NCI-H187 treated with DMSO at 0.1 percent for 48 hours (cell line): ENCODE measurements at places on chromosomes 1 and 21.

DNA sequence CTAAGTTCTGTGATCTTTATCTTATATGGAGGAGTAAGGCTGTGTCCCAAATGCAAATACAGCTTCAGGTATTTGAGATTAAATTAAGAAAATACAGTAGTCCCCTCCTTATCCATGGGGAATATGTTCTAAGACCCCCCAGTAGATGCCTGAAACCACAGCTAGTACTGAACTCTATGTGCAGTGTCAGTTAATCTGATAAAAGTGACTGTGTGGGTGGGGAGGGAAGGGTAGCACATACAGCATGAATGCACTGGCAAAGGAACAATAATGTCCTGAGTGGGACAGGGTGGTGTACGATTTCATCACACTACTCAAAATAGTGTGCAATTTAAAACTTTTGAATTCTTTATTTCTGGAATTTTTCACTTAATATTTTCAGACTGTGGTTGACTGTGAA is 83.1 kb downstream of the HS2ST1 start:
- no peak for DNase-seq

DNA sequence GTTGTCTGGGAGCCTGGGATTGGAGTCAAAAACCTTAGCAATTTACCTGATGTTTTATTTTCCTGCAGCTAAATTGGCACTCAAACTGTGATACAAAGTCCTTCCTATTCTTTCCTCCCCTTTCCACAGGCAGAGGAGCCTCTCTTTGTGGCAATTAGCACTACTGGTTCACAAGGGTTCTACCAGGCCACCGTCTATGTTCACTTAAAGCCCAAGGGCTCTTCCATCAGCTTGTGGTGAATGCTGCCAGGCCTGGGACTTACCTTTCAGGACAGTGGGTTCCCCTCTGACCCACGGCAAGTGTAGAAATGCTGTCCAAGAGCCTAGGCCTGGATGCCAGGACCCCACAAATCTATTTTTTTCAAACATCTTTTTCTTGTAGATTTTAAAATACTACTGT is 251.9 kb upstream of the B3GALT2 start:
- no peak for DNase-seq

- DNase-seq = no peak
Observed at GRCh38 chr1:8042134-8042533, 16.0 kb upstream of the ERRFI1 start.

- no peak for DNase-seq
Observed at GRCh38 chr1:220521778-220522177, 6.2 kb upstream of the MARK1 start.

DNA sequence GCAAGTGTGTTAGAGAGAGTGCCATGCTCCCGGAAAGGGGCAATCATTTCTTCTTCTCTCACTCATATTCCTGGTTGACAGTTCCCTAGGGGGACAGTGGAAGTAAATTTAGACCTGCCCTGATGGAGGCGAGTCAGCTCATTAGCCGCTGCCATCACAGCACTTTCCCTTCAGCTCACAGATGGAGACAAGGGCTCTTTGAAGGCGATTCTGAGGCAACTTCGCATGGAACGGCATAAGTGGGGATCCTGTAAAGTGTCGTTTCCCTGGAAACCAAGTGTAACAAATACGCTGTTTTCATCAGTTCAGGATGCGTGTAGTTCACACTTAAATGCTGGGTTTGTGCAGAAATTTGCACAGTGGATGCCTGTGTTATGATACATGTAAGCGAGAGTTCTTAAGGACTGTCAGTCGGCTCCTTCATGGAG is 114.5 kb upstream of the TMPRSS15 start:
- no peak for DNase-seq

DNA sequence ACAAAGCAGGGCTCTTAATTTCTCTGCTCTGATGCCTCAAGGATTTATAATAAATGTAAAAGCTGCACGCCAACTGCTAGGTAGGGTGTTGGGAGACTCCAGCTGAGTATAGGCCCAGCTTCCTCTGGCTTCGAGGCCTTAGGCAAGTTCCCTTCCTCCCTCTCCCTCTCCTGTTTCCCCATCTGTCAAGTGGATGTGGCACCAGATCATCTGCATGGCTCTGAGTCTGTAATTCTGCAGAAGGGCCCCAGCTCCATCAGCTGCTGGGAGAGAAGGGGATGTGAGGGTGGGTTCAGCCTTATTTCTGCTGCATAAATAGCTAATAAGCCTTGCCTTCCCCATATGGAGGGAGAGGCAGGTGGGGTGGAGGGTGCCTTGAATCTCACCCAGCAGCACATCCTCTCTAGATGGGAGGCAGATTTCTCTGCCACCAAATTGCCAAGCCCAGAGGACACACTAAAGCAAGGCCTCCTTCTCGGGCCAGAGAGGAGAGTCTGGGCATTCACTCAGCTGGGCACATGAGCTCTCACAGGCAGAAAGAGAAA is 3.8 kb downstream of the TRIM62 start:
- DNase-seq = no peak

DNA sequence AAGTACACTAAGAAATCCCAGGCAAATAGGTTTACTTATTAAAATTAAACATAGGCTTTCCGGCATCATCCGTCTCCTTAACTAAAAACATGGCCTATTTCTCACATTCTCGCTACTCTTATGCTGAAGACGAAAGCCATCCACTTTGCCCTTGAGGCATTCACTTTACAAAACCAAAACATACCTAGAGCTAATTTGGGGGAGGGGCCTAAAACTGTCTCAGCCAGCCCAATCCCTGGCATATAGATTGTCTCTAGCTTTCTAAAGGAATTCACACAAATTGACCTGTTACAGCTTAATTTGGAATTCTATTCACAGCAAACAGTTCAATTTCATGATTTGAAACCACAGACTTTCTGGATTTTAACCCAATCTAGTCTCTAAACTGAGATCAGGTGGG is 34.8 kb downstream of the SLC35D1 start:
- no peak for DNase-seq

- no peak for DNase-seq
Observed at GRCh38 chr1:178086766-178087165, 7.1 kb upstream of the RASAL2 start.

DNA sequence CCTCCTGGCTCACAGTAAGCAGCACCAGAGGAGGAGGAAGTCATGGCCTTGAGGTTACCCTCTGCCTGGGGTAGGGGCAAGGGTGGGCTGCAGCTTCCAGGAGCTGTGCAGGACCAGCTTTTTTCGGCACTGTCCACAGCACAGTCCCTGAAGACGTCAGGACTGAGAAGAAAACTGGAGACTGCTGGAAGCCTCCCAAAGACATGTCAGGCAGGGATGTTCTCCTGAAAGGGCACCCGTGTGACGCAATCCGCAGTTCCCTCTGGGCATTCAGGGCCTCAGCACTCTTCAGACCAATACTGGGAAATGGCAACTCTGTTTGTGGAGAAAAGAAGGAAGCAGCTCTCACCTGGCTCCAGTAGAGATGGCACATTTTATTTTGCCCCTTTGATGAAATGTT is 64.8 kb upstream of the TENT5C start:
- no peak for DNase-seq

DNA sequence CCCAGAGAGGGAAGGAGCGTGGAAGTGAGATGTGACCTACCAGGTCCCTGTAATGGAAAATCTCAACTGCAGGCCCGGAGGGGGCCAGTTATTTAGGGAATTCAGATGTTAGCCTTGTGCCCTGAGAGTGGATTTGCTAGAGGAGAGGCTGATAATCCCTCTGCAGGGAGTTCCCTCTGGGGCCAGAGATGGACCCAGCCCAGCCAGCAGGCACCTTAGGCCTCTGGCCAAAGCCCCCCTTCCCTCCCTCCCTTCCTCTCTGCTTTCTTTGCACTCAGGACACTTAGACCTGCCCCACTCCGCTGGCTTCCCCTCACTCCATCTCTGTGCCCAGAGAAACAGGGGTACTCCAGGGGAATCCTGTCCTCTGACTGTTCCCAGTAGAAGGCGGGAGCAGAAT is 1.5 kb upstream of the ATP1A2 start:
- DNase-seq = no peak

DNA sequence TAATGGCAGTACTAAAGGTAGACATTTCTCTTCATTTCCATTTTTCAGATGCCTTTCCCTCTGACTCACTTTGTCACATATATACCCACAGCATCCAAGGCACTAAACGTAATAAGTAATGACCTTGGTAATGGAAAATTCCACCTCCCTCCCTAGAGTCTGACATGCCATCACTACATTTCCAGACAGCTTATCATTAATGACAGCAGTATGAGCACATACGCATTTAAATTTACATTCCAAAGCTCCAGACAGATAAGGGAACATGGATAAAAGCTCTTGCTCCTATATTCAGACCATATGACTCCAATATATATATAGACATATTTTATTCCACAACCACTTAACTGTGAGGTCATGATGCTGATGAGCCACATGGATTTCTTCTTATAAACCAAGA is 191.7 kb upstream of the GORAB start:
- DNase-seq = no peak

DNA sequence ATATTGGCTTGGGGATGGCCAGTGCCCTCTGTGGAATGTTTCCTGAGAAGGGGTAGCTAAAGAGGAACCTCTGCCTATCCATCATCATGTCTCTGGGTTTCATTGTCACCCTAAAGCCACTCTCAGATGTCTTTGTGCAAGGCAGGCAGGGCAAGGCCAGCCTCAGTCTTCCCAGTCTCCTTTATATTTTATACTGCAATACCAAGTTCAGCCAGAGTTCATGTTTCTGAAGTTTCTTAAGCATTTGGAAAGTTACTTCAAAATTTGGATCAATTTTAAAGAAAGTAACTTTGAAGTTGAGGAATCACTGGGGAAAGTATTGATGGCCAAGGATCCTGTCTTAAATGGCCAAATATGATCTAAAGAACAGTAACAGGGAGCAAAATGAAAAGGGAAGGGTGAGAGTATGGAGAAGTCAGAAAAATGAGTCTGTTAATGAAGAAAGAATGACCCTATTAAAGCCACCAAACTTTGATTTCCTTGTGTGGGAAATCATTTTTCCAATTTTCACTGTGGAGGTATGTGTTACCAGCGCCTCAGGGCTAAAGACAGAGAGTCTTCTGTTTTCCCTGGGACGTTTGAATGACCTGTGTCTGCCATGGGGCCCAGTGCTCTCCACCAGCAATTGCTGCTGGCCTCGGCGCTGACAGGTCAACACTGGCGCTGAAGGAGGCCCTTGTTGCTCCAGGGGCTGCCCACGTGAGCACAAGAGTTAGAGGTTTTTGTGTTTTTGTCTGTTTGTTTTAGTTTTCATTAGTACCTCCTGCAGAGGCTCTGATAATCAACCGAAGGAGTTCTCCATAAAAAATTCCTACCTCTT is 93.9 kb downstream of the ATP5PO start:
- no peak for DNase-seq

DNA sequence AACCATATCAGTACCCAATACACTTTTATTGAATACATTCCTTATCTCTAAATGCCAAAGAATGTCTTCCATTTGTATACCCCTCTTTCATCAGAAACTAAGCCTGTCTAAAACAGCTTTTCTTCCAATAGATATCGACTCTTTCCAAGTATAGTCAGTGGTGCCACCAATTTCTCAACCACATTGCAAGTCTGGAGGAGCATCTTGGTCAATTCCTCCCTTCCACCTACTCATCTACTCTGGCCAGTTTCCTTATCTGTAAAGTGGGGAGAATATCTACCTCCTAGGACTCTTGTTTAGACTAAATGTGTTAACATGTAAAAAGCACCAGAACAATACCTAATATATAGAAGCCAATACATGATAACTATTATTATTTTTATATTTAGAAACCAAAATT is 28.5 kb upstream of the FGGY start:
- DNase-seq = no peak

DNA sequence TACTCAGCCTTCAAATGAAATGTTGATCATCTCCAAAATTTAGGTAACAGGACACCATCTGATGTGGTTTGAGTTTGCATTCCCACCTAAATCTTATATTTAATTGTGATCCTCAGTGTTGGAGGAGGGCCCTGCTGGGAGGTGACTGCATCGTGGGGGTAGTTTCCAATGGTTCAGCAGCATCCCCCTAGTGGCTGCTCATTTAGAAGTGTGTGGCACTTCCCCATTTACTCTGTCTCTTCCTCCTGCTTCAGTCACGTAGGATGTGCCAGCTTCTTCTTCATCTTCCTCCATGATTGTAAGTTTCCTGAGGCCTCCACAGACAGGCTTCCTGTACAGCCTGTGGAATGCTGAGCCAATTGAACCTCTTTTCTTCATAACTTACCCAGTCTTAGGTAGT is 731.2 kb downstream of the USP25 start:
- no peak for DNase-seq

GRCh38 chr21:46368533-46369285 is 44.8 kb downstream of the PCNT start:
- DNase-seq = no peak

DNA sequence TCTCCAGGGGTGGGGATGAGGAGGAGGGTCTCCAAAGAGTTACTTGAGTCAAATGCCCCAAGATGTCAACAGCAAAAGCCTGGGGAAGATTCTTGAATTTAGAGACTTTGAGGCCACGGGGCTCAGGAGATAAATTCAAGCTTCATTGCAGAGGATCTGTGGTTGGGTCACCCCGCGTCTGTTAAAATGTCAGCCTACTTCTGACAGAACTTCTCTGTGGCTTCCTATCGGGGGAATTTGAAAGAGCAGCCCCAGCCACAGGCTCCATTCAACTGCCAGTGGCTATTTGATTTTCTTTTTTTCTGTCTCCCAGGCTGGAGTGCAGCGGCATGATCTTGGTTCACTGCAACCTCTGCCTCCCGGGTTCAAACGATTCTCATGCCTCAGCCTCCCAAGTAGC is 62.5 kb upstream of the EFHD2 start:
- no peak for DNase-seq

DNA sequence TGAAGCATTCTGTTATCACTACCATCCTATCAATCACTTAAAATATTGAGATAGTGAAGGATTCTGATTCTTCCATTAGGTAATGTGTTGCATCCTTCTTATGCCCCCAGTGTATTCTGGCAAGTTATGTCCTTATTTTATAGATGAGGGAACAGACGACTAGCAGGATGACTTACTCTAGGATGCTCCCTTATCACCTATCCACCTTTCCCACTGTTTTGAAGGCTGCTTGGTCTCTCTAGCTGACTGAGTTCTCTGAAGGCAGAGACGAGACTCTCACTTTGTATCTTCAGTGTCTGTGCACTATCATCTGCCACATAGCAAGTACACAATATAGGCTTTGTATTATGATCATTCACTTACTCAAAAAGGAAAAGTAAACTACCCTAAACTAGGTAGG is 4.0 kb downstream of the GLUL start:
- no peak for DNase-seq

DNA sequence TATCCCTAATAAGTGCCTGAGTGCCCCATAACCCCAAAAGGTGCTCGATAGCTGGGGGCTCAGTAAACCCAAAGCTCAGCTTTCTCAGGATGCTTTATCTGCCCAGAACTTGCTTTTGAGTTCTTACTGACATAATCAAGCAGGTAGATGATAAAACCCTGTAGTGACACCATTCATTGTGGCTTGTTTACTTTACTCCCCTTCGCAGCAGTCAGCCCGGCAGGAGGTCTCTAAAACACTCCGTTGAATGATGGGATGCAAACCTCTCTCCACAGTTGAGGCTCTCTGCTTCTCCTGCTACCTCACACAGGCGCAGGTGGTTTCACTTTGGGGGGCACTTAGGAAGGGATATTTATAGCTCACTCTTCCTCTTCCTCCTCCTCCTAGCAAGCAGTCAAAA is 349.4 kb downstream of the HLX start:
- peak; percentile 38 for DNase-seq
